ENCODE measurements at places on chromosomes 5 and 9.

DNA sequence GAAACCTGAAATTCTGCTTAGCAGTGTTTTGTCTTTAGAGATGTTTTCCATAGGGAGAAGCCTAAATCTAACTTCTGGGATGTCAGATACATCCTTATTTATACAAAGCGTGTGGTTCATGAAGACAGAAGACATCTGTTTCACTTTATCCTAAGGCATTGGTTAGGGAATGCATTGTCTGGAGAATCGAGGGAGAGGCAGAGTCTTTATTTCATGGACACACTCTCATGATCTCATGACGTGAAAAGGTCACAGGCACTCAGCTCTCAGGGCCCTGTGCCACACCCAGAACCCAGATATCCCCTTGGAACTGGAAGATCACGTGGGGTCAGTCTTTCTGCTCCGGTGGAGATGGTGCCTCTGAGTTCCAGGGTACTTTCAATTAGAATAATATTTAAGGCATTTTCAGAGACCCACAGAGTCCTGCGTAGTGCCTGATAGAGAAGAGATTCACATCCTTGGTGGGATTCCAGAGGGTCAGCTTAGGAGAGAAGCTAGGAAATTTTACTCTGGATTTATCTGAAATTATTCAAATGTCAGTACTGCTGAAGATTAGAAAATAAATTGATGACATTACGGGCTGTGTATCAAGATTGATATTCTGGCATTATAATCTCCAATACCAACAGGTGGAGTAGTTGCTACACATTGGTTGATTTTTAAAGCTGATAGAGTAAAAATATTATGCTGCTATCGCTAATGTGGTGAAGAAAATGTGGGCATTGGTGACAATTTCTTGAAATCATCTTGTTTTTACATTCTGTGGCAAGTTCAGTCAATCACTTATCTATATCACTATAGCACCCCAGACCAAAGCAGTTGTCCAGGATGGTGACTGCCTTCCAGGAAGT, 378.3 kb downstream of the MTRR start:
- peak; percentile 3 for DNase-seq

- DNase-seq = no peak
Observed at GRCh38 chr5:57004800-57005199, 52.9 kb upstream of the MIER3 start.

DNA sequence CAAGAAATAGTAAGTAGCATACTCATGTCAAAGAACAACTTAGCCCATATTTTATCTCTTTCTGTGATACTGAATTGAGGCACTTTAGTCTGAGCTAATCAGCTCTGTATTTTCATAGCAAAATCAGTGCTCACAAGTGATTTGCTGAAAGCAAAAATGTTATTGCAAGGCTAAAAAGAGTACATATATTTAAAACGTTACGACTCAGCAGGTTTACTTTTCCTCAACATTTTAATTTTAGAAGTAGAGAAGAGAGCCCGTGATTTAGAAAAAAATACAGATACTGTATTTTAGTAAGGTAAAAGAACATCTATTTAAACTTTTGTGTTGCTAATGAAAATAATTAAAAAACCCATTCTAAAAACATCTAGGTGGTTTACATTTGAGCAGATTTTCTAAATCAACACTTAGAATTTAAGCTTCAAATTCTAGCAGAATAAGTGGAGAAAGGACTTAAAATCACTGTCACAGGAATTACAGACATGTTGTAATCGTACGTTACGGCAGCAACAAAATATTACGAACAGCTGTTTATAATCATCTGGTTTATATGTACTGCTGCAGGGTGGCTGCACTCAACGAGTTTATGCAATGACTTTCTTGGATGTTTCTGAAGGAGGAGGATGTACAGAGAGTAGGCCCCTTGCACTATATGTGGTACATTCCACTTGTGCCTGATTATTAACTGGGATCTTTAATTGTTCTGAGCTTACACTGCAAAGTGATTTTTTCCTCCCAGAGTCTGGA, 20.1 kb downstream of the SREK1 start:
- no peak for DNase-seq

GRCh38 chr5:7348168-7348854, 47.6 kb upstream of the ADCY2 start:
- DNase-seq = no peak

- no peak for DNase-seq
Observed at GRCh38 chr5:135030123-135030955, 3.7 kb downstream of the PITX1 start.

- DNase-seq = no peak
Observed at GRCh38 chr5:109656829-109657228, 32.9 kb upstream of the MAN2A1 start.
